CD4-positive, alpha-beta memory T cell (primary cell): ENCODE measurements at places on chromosomes 6 and 20. TPM values are rescaled to one million over a fixed set of nuclear protein-coding genes. Genes with fewer than 3 reads are reported as not detected.

KHDRBS2 gene
- total RNA-seq = not detected

- no peak for DNase-seq
Measured at GRCh38 chr6:158154816-158155215, 13.2 kb downstream of the SERAC1 start.

- DNase-seq = peak; percentile 34
Measured at GRCh38 chr20:33853507-33853813, 42.3 kb downstream of the CHMP4B start.

LIN28B gene
- not detected for total RNA-seq

- DNase-seq = no peak
Measured at GRCh38 chr20:56200456-56200855, 48.1 kb upstream of the MC3R start.
